HFFc6 (cell line): ENCODE measurements at places on chromosomes 7 and 10. TPM values are rescaled to one million over a fixed set of nuclear protein-coding genes. Genes with fewer than 3 reads are reported as not detected.

The ZNF277 gene
- 9.5 and 14.3 TPM in 2 replicates for total RNA-seq

The GDF2 gene
- not detected in 3 replicates for total RNA-seq

The TCAF2 gene
- total RNA-seq, result 1.3 to 2.4 TPM (median 2.3 TPM) in 3 replicates

The KCNIP2 gene
- 0.55 to 0.88 TPM (median 0.85 TPM) in 3 replicates for total RNA-seq

The LRRD1 gene
- 0.09 TPM in 1 of 3 replicates, not detected in the others for total RNA-seq

The SHLD2 gene
- 15.5 to 21.2 TPM (median 18.3 TPM) in 3 replicates for total RNA-seq

GRCh38 chr7:318476-318875 is 28.5 kb downstream of the FOXL3 start:
- DNase-seq, result no peak

DNA sequence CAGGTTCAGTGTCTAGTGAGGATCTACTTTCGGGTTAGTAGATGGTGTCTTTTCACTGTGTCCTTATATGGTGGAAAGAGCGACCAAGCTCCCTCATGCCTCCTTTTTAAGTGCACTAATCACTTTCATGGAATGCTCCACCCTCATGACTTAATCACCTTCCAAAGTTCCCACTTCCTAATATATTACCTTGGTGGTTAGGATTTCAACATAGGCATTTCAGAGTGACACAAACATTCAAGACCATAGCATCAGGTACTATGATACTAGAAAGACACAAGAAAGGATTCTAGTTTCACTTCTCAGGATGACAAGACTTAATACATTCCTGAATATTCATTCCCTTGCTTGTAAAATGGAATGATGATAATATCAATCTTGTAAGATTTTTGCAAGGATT is 119.1 kb upstream of the FAM3C start:
- DNase-seq, result no peak

DNA sequence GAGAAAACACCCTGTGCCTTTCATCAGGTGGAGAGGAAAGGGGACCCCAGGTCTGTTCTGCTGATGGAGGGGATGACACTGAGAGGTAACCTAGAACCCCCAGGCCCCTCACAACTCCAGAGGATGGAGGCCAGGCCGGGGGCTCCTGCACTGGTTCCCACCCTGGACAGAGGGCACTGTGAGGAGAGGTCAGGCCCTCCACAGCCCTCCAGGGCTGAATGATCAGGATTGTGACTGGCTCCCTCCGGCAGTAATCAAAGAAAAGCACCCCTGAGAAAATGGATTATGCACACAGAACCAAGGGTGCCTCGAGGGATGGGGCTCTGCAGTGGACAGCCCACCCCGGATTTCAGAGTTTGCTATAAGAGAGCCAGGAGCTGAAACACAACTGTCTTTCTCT is 502.8 kb downstream of the TCERG1L start:
- DNase-seq, result no peak

DNA sequence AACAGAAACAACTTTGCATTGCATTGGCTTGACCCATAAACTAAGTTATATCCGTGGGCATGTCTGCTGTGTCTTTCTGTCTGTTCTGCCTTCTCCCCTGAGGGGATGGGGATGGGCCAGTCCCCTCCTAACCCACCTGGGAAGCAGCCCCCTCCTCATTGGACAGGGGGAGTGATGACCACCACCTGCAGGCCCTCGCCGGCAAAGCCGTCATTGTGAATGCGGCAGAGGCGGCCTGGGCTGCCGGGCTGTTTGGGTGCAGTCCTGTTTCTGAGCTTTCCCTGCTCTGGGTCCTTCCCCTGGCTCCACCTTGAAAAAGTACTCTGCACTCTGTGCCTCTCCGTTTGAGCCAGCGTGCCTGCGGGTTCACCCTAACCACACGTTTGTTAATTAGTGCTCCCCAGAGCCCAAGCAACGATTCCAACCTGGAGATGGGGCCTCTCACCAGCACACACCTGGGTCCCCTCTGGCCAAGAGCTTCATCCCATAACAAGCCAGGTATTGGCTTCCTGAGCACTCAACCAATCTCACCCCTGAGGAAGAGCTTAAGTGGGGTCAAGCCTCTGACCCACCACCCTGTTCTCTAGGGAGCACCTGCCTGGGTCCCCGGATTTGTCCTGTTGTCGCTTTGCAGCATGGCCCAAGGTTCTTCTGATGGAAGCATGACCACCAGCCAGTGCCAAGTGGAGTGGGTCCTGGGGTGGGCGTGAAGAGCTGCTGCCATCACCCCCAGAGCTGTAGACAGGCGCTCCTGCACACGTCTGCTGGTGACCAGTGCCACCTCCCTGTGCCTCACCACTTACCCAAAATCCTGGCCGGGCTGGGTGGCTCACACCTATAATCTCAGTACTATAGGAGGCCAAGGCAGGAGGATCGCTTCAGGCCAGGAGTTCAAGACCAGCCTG is 39.4 kb upstream of the ZMIZ2 start:
- no peak for DNase-seq

DNA sequence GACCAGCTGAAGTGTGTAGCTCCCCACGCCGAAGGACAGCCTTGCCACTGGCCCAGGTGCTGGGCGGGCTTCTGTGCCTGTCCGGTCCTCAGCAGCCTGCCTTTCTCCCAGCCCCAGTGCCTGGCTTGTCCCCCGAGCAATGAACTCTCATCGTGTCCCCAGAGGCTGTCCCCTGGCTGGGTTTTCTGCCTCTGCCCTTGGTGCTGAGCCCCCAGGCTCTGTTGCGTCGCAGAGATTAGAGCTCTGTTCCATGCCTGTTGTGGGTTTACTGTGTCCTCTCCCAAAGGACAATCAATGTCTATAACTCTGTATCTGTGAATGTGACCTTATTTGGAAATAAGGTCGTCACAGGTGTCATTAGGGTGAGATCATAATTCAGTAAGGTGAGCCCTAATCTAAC is 226.1 kb upstream of the SHH start:
- DNase-seq, result no peak

GRCh38 chr10:15540727-15541126 is 169.6 kb upstream of the FAM171A1 start:
- peak; percentile 8 for DNase-seq

DNA sequence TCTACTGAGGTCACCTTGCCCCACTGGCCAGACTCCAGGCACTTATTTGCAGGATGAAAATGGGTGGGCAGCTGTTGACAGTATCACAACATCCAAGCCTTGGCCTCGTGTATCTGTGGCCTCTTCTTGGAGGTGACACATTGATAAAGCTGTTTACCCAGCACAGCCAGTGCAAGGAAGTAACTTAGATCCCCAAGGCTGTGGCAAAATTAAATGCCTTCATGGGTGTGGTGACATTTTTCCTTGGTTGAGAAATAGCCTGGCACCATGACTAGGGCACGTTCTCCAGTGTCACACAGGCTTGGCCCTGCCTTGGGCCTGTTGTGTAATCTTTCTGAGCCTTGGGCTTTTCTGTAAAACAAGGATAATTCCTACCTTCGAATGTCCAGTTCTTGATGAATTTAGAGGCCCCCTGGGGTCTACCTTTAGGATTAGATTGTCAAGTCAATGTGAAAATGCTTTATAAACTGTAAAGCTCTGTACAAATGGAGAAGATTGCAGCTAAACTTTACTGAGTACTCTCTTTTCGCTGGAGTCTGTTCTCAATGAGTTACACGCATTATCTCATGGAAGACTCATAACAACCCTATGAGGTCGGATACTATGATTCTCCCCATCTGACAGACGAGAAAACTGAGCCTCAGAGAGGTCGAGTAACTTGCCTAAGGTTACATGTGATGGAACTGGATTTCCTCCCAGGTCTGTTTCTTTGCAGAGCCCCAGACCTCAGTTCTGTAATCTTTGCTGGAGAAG is 46.7 kb upstream of the LOXL4 start:
- peak; percentile 18 for DNase-seq

- no peak for DNase-seq
Measured at GRCh38 chr10:14200698-14201544, 129.8 kb downstream of the FRMD4A start.

DNA sequence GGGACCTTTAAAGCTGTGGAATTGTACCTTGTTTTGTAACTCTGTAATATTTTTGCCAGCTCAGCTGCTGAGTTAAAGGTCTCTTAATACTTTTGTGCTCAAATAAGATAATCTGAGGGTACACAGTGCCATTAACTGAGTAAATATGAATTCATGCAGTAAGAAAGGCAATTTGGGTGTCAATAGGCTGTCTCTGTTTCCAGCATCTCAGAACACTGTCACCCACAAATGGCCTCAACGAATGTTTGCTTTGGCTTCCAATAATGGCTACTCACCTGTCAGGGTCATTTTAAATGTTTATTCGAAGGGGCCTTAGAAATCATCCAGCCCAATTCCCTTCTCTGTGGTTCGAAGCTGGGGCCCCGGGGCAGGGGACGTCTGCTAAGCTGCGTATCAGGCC is 225.4 kb downstream of the ZMYND11 start:
- DNase-seq, result no peak

GRCh38 chr7:140656548-140657515 is 15.9 kb upstream of the ADCK2 start:
- peak; percentile 19 for DNase-seq

DNA sequence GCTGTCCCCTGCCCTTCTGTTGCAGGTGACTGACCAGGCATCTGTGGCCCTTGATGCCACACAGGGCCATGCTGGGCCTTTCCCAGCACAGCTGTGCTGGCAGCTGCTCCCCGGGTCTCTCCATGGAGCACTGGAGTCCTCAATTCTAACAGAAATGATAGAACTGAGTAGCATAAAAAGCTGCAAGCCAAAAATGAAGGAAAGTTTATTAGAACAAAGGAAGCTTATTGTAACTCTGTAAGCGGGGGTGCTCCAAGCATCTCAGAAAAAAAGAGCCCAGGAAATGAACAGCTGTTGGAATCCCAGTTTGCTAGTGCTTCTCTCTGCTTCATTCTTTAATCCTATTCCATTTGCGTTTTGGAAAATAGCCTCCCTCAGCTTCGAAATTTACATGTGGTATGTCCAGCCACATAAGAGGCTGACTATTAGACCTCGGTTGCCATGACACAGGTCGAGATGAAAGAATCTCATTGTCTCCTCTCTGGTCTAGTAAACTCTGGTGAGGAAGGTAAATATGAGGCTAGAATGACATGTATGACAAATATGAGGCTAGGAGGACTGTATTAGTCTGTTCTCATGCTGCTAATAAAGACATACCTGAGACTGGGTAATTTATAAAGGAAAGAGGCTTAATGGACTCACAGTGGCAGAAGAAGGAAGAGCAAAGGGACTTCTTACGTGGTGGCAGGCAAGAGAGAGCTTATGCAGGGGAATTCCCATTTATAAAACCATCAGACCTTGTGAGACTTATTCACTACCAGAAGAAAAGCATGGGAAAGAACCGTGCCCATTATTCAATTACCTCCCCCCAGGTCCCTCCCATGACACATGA is 23.7 kb downstream of the EPDR1 start:
- no peak for DNase-seq

- no peak for DNase-seq
Measured at GRCh38 chr10:75544993-75545706, 113.7 kb downstream of the LRMDA start.

- no peak for DNase-seq
Measured at GRCh38 chr7:21373031-21373430, 54.9 kb upstream of the SP4 start.

DNA sequence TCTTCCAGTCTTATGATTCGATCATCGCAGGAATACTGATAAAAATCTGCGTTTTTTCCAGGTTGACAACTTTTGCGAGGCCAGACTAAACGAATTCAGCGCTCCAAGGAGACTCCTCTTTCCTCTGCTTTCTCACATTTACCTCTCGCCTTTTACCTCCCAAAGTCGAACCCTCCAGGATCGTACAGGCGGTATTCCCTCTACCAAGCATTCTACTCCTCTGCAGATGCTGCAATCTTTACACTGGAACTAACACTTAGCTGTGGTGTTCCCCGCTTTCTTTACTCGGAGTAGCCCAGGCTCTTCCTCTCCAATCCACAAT is 449 bp downstream of the NUDT5 start:
- DNase-seq, result no peak

GRCh38 chr10:116752969-116753665 is 10.8 kb upstream of the HSPA12A start:
- DNase-seq, result no peak

GRCh38 chr7:135977742-135978066 is 545 bp upstream of the MTPN start:
- DNase-seq, result no peak

DNA sequence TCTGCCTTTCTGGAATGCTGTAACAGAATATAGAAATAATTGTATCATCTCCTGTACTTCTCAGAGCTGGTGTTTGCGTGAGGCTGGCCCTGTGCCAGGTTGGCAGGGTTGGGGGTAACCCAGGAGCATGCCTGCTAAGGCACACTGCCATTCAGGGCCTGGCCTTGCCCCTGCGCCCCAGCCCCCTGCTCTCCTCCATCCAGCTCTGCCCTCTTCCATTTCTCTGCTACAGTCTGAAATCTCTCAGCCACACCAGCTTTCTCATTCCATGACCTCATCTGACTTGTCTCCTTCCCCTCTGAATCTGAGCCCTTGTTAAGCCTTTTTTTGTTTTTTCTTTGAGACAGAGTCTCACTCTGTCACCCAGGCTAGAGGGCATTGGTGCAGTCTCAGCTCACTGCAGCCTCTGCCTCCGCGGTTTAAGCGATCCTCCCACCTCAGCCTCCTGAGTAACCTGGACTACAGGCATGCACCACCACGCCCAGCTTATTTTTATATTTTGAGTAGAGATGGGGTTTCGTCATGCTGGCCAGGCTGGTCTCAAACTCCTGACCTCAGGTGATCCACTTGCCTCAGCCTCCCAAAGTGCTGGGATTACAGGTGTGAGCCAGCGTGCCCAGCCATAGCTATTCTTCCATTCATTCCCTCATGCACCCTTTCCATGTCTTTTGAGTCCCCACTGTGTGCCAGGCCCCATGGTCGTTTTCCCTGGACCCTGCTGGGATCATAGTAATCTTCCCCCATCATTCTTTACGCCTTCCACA is 206.8 kb downstream of the CUX1 start:
- no peak for DNase-seq

- no peak for DNase-seq
Measured at GRCh38 chr10:125679436-125679835, 3.5 kb downstream of the TEX36 start.

DNA sequence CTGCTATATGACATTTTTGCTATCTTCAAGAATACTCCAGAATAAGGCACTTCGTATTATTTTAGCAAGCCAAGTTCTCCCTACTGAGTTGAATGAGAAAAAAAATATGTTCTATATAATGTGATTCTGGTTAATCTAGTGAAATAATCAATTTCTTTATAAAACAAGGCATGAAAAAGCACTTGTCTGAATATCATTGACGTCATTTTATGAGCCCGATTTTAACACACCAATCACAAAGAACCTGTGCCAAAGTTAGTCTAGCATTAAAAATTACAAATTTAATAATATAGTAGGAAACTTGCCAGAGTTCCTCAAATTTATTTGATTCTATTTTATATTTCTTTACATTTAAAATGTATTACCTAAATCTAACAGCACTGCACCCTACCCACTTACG is 125.3 kb downstream of the CD36 start:
- no peak for DNase-seq

DNA sequence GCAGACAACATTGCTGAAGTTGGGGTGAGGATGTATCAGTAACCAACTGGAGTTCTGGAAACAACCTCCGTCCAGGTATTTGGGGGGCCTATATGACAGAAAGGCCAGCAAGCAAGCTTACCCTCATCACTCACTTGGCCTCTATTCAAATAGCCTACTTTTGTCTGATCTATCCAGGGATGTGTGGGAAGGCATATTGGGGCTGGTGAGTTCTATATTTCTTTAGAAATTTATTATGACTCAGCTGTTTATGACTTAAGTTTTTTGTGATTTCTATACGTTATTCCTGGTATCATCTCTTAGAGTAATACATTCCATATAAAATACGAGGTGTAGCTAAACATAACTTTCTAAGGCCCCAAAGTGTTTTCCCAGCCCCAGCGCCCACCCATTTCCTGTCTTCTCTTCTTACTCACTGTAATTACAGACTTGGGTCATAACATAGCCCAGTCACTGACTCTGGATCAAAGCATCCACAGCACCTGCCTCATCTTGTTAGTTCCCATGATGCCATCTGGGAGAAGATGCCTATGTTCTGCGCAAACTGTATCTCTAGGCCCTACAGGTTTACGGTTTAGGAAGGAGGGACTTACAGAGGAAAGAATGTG is 18.1 kb downstream of the GARS1 start:
- DNase-seq, result peak; percentile 14
